ENCODE measurements at places on chromosomes 12 and 14.

GRCh38 chr12:88570103-88570502 lies 10.2 kb downstream of the KITLG start:
- no peak for DNase-seq

DNA sequence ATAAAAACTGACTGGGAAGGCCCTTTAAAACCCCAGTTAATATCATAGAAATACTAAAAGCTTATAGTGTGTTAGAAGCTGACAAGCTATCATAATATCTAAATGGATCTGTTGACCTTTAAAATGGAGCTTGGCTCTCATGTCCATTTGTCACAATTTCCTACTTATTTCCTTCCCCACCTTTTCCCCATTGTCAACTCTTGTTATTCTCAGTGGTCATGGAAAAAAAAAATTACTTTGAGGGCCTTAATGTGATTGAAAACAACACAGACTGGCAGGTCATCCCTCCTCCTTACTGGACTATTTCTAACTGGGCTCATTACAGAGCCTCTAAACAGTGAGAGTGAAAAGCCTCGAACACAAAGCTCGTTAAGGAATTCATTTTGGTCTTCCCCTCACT lies 13.7 kb upstream of the WNK1 start:
- DNase-seq, result no peak

DNA sequence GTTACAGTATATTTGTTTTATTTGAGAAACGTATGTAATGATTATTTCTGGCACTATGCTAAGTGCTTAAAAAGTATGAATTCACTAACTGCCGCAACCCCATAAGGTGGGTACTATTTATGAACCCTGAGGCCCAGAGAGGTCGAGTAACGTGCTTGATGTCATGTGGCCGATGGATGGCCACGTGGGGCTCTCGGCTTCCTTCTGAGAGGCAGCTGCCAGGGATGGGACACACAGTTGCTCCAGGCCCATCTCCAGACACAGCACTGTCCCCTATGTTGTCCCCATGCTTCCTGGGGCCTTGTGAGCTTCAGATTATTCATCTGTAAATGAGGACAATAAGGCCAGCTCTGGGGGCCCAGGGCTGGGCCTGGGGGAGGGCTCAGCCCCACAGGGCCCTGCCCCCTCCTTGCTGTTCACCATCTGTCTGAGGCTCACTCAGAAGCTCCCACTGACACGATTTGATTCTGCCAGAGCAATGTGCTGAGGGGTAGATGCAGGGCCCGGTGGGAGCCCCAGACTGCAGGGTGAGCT lies 115.0 kb downstream of the CALM1 start:
- DNase-seq, result no peak

GRCh38 chr12:72277415-72277814 lies 5.2 kb downstream of the TRHDE start:
- no peak for DNase-seq

- no peak for DNase-seq
These were observed 194.9 kb upstream of the OR4E1 start for GRCh38 chr14:21868442-21869046.

- no peak for DNase-seq
These were observed 1655.3 kb upstream of the FLRT2 start for GRCh38 chr14:83874662-83875061.

DNA sequence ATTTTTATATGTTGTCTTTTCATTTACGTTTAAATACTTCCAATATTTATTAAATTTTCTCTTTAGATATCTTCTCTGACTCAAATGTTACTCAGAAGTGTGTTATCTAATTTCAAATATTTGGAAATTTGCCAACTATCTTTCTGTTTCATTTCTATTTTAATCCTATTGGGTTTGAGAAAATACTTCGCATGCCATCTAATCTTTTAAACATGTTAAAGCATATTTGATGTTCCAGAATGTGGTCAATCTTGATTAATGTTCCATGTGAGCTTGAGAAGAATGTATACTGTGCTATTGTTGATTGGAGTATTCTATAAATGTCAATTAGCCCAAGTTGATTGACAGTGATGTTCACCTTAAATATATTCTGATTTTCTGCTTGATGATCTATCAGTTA lies 11.9 kb upstream of the DCN start:
- DNase-seq, result no peak

DNA sequence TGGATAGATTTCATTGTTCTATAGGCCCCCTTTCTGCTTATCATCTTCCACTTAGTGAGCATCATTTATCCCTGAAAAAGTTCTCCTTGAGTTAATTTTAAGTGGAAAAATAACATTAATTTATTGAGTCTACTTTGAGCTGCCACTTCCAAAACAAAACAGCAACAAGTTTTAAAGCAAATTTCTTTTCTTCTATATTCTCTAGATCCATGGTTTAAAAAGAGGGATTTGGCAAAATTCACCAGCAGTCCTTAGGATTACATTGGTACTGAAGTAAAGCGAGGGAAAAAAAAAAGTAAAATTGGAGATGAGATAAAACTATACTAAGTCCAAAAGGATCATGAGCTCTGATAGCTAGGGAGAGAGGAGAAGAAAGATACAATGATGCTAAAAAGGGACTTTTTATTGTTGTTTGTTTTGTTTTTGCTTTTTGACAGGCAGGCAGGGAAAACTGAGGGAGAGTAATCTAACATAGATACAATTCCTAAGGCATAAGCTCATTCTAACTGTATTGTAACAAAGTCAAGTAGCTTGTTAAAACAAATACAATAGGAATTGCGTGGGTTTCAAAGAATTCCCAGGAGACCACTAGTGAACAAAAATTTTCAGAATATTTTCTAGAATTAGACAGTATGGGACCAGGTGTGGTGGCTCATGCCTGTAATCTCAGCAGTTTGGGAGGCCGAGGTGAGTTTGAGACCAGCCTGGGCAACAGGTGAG lies 19.2 kb upstream of the PLEKHA5 start:
- DNase-seq, result no peak

DNA sequence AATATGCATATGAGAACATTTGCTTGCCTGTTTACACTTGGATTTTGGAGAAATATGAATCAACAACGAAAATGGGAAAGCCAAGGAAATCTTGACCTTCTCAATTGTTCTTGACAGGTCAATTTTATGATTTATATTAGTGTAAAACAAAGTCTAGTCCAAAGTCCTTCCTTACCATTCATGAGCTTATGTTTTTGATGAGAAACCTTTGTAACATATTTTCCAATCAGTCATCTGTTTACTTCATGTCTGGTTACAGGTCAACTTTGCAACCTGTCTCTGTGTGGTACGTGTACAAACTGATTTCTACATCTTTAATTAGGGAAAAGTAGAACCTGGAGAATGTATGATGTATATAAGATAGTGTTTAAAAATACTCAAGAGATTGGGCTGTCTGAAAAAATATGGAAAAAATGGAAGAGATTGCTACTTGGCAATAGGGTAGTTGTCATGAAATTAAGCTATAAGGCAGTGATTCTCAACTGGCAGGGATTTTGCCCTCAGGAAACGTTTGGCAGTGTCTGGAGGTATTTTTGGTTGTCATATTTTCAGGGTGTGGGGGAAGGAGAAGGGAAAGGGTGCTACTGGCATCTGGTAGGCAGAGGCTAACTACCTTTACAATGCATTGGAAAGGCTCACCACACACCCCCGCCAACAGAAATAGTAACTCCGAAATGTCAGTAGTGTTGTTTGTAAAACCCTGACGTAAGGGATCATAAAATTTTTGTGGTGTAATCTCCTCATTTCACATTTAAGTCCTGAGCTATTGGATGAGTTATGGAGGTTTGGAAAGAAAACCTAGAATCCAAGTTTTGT lies 110.4 kb upstream of the PTPRB start:
- no peak for DNase-seq

DNA sequence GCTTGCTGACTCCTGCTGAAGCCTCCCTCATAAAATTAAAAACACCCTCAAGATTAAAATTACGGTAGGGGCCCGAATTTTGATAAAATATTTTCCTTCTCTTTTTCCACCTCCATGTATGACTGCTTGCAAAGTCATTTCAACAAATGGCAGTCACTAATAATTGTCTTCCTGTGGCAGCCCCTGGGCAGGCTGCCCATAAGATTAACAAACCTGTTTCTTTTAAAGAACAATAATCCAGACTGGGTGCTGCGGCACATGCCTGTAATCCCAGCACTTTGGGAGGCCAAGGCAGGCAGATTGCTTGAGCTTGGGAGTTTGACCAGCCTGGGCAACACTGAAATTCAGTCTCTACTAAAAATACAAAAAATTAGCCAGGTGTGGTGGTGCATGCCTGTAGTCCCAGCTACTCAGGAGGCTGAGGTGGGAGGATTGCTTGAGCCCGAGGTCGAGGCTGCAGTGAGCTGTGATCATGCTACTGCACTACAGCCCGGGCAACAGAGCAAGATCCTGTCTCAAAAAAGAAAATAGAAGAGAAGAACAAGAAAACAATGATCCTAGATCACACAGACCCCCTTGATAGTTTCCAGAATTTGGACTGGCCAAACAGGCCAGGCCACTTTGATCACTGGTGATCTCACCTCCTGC lies 8.7 kb downstream of the SAV1 start:
- DNase-seq, result no peak

DNA sequence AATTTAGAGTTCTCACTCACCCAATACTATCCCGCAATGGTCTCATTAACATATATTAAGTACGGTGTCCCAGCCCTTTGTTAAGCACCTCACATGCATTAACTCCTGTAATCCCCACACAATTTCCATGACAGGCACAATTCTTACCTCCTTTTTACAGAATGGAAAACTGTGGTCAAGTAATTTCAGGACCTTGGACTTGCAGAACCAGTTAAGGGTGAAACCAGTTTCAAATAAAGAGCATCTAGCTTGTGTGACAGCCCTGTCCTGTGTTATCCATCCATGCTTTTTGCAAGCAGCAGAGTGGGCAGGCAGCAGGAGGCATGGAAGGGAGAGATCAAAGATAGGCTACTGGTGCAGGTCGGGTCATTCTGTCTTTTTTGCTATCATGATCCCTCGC lies 470.8 kb downstream of the NELL2 start:
- DNase-seq, result no peak

DNA sequence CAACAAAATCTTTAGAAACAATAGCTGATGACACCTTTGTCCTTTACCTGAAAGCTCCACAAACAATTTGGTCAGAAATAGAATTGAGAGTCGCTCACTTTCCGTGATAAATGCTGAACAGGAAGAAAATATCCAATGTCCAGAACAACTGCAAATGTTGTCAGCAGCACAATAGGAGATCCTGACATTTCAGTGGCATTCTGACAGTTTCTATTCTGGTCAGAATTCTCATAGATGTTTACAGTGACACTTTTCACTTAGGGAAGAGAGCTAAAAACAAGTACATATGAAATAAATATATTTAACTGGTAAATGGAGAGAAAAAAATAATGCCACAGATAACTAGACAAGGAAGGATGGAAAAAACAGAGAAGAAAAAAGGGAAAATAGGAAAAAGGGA lies 39.1 kb downstream of the MAGOHB start:
- DNase-seq, result no peak

- DNase-seq, result no peak
These were observed 6.0 kb downstream of the VPS37B start for GRCh38 chr12:122889761-122890520.

DNA sequence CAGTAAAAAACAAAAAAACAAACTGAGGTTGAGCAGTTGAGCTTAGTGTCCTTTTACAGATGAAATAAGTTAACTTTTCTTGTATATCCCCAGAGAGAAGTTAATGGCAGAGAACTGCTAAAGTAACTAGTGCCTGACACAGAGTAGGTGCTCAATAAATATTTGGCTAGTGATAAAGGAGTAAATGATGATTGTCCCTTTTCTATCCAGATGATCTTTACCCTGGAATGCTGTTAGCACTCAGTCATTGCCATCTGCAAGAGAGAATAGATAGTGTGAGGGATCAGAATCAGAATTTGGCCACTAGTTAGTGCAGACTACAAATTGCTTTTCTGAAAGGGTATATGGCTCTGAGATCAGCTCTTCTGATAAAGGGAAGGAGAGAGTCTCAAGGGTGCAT lies 21.6 kb downstream of the VEZT start:
- DNase-seq, result no peak

- no peak for DNase-seq
These were observed 15.8 kb downstream of the VDR start for GRCh38 chr12:47889040-47889439.

- no peak for DNase-seq
These were observed 61.2 kb upstream of the DIO3 start for GRCh38 chr14:101500061-101500460.

- no peak for DNase-seq
These were observed at the start of the genes KLHL42 and MANSC4 for GRCh38 chr12:27779920-27780611. Gene KLHL42 (plus strand): TSS chr12:27780233. CDS start chr12:27780331, 98 bp downstream. Gene MANSC4 (minus strand): TSS chr12:27780236. CDS start chr12:27771276, 8,960 bp downstream.

- DNase-seq, result no peak
These were observed 280.3 kb downstream of the ADAMTS20 start for GRCh38 chr12:43271659-43272058.

GRCh38 chr14:21352587-21352986 lies 31.2 kb downstream of the SUPT16H start:
- DNase-seq, result no peak

- DNase-seq, result no peak
These were observed 40.6 kb downstream of the EP400 start for GRCh38 chr12:131990066-131990979.

DNA sequence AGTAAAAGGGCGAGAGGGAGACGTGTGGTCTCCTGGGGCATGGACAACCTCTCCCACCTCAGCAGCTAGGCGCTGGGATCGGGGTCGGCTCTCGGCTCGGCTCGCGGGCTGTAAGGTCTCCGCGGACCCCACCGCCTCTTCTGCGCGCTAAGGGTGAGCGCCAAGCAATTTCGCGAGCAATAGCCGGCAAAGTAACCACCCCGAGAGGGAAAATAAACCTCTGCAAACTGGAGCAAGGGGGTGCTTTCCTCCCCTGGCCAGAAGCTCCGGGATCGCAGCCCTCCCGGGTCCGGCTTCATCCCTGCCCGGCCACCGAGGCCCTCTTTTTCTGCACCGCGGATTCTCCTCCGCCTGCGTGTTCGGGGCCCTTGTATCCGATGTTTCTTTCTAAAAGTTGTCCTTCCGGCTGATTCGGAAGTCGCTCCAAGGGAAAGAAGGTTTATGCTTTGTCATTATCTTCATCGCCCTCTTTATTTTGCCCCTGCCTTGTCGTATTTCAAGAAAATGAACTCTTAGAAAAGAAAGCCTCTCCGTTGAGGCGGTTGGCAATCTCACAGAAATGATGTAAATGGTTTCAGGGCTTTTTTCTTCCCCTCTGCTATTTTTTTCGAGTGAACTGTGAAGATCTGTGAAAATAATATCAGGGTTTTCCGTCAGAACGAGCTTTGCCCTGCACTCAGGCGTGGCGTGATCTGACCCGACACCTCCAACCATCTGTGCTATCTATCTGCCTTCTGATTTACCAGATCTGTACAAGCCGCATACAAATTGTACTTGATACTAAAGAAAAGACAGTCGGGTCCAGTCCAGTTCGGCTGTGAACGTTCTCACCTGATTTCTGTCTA lies 1.7 kb upstream of the SIX6 start:
- DNase-seq, result no peak

- DNase-seq, result no peak
These were observed 23.5 kb downstream of the RPS6KA5 start for GRCh38 chr14:91036741-91037469.

Measured in GM12878 (cell line).